ENCODE measurements at places on chromosomes 5 and 9. TPM values are rescaled to one million over a fixed set of nuclear protein-coding genes. Genes with fewer than 3 reads are reported as not detected.
A peak's percentile ranks its signal among the peaks of the same experiment; 100 is the strongest.

Gene TLX3
- not detected for total RNA-seq

DNA sequence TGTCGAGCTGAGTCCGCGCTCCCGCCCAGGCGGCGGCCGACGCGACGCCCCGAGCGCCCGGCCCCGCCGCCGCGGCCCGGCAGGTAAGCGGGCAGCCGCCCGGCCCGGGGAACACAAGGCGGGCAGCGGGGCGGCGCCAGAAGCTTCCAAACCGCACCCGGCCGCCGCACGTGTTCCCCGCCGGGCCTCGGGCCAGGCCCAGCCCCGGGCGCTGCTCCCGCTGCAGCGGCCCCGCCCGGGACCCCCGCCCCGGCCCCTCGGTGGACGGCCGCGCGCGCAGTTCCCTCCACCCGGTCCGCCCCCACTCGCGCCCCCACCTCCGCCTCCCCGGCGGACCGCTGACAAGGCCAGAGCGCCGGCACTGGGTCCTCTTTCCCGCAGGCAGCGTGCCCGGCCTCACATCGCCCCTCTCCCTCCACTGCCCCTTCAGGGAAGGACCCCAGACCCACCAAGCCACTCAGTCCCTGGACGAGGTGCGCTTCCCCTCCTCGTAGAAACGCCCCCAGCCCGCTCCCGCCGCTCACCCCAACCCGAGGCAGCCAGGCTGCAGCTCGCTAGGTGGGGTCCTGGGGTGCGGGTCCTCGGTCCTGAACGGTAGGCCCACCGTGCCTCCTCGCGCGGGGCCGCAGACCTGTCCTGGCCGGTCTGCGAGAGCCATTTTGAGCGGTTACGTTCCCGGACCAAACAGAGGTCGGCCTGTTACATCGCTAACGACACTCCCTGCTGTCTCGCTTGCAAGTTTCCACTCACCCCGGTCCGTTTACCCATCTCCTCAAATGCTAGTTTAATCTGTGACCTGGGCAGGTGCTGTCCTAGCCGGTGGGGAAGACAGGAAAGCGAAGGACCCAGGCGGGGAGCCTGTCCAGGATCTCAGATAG, 475 bp downstream of the WDR5 start:
- peak; percentile 26 for DNase-seq

DNA sequence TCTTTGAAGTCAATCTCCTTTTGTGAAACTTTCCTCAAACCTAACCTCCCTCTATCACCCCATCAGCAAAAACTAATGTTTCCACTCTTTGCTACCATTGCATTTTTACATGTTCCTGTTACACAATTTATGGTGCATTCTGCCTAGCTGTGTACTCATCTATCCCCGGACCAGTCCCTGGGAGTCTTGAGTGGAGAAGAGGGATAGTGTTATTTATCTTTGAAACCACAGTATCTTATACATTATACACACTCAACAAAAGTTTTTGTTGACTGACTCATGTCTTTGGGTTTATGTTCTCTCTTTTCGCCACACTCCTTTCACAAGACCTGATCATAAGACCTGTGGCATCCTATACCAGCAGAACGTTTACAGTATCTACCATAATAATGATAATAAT, 26.4 kb downstream of the TNFAIP8 start:
- no peak for DNase-seq

GRCh38 chr5:36777105-36777757, 99.3 kb upstream of the NIPBL start:
- DNase-seq = no peak

- DNase-seq = no peak
Measured at GRCh38 chr5:122154910-122155309, 25.6 kb downstream of the ZNF474 start.

Gene HSPA5
- total RNA-seq = 52.4 TPM

Gene PCDHA5
- total RNA-seq = 0.69 TPM

DNA sequence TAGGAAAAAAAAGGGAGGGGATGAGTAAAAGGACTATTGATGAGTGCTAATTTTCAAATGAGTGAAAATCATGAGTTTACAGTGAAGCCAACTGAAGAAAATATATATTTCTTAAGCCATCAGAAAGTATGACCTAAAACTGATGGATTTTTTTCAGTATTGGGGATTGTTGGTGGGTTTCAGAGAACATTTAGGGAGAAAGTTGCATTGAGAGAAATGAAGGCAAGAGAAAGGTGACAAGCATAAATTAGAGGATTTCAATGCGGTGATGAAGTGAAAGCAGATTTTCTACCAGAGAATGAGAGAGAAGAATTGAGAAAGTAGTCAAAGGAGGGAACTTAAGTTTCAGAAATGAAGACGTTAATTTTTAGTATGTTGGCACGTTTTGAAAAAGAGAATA, 8.5 kb upstream of the SNX24 start:
- DNase-seq = no peak

DNA sequence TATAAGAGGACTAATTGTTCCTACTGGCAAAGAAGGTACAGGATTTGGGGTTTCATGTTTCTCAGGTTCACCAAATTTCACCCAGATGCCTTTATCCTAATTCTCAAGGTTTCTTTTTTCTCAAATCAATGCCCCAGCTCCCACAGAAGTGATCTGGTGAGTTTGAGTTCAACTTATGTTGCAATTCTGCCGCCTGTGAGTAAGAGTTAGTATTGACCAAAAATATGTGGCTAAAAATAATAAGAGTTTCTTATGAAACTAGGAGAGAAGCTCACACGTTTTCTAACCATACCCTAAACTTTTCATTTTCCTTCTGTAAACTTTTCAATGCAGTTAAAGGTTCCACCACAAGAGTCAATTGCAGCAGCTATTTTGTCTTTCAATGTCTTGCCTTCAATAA, 15.1 kb downstream of the SLCO6A1 start:
- no peak for DNase-seq

Data from uterus (tissue), 4 donors.